Activated CD4-positive, alpha-beta T cell treated with anti-CD3 and anti-CD28 coated beads, Interleukin-2, Interleukin-6, amounts not matched to agents 100 ng/mL and 50 ng/mL, durations not matched to agents 16 hours and 8 hours (primary cell): ENCODE measurements at places on chromosomes 2 and 18.

GRCh38 chr2:178280244-178280852, 86.0 kb downstream of the OSBPL6 start:
- DNase-seq = peak; percentile 65

DNA sequence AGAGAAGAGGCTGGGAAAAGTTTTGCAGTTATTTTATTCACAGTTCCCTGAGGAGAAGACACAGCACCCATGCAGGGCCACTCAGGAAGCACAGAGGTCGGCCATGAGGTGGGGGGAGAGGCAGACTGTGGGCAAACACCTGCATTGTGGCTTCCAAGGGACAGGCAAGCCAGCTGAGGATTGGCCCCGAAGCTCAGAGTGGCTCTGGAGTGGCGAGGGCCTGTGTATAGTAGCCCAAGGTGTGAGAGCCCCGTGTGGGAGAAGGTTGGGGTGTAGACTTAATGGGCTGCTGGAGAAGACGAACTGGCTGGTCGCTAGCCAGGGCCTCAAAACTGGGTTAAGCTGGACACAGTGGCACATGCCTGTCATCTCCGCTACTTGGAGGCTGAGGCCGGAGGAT, 218.7 kb downstream of the FHOD3 start:
- DNase-seq = no peak

- no peak for DNase-seq
These were observed 2.9 kb upstream of the GGCX start for GRCh38 chr2:85564144-85564563.

DNA sequence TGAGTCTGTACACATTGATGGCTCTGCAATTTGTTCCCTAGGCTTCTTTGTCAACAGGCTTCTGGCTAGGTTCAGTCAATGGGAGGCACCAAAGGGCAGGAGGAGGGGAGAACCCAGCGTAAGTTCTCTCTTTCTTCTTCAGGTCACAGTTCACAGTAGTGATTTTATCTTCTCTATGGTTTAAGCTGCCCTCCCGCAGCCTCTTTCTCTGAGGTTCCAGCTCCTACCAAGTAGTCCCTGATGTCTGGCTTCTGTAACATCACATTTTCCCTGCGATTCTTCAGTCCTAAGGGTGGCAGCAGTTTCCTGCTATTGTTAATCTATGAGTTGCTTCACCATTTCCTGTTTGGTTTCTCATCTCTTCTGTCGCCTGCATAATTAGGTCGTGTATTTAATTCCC, 107.4 kb downstream of the CPO start:
- peak; percentile 49 for DNase-seq

DNA sequence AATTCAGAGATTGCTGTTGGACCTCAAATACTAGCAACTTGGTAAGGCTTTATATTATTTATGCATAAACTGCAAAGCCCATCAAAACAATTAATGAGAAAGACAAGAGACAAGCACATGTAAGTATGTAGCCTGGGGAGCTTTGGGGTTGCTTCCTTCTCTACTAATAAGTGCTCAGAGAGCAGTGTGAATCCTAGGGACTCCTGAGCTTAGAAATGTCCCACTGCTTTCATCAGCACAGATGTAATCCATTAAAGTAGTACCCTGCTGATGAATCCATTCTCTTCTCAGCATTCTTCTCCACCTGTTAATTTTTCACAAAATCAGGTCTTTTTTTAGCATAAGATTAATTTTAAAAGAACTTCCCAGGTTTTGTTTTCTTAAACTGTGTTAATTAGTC, 485.6 kb downstream of the PTH2R start:
- DNase-seq = no peak

DNA sequence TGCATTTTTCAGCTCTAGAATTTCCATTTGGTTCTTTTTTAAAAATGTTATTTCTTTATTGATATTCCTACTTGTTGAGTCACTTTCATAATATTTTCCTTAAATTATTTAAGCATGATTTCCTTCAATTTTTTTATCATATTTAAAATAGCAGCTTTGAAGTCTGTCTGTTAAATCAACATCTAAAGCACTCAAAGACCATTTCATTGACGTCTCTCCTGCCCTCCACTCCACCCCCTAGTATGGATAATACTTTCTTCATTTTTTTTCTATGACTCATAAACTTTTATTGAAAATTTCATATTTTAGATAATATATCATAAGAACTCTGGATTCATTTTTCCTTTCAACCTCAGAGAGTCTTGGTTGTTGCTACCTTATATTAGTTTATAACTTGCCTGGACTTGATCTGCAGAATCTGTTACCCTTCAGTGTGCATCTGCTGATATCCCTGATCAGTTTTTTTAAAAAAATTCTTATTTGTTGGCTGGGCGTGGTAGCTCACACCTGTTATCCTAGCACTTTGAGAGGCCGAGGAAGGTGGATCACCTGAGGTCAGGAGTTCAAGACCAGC, 59.0 kb upstream of the ZNF396 start:
- DNase-seq = no peak

DNA sequence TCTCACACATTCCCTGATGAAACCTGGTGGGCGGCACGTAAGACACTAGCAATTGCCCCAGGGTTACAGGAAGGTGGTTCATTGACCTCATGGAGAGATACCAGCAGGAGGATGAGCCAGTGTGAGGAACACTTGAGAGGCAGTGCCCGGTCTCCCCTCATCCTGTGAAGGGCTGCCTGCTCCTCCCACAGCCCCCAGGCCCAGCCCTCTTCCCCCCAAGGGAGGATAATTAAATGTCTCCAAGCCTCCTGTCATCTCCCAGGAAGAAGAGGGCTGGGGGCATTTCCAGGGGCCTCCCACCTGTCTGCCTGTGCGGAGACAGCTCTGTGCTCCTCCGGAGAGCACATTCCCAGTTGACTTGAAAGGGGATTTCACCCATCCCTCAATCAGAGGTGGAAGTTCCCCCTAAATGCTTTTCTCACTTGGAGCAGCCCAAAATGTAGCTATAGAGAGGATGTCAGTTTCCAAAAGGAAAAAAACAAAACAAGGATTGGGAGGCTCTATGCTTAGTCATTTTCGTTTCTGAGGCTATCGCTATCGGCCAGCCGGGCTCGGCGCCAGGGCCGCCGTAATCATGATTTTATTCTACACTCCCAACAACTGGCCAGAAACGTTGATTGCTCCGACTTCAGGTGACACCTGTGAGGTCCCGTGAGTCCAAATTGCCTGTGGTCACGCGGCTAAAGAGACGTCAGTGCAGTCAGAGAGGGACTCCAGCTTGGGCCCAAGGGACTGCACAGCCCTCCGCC, 7.1 kb downstream of the KCNF1 start:
- DNase-seq = no peak

DNA sequence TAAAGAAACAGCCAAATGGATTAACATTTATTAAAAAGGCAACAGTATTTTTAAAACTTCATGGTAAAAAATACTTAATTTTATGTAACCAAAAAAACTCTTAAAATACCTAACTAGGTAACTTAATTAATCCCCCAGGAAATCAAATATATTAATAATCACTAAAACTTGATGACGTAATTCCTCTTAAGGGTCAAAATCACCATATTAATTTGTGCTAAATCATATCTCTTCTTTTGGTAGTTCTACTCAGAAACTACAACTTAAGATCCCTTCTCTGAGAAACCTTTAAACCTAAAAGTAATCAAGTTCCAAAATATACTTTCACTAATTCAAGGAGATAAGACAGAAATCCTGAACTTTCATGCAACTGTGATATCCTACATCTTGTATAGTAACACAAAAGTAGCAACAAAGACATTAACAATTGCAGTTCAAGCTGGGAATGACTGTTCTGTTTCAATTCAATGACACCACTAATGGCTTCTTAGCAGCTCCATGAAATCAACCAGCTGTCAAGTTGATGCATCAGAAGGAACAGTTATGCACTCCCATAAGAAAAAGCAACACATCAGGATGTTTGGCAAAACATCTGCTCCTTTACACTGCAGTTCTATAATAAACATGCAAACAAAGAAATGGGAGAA, 4.0 kb downstream of the BAZ2B start:
- no peak for DNase-seq

DNA sequence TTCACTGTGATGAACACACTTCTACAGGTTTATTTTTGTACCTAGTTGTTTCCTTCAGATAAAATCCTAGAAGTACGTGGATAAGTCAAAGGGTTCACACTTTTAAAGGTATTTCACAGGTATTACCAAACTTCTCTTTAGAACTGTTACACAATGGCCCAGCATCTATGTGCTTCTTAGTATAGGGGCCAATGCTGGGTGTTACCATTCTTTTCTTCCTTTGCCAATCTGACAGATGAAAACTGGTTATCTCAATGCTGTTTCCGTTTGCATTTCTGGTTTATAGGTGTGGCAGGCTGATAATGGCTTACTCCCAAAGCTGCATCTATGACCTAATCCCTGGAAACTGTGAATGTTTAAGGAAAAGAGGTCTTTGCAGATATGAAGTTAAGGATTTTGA, 2.8 kb upstream of the TCF7L1 start:
- DNase-seq = no peak

DNA sequence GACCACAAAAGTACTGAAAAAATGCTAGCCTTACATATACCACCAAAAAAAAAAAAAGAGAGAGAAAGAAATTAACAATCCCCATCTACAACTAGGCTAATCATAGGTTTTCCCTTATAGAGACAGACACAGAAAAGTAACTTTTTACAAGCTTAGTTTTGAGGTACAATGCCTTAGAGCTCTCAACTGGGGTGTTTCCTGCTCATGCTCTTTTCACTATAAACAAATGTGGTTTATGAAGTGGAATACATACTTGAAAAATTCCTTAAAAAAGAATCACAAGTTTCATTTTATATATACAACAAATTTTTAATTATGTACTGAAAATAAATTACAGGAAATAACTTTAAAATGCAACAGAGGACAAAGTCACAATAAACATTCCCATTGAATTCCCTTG, 82.5 kb downstream of the ATL2 start:
- no peak for DNase-seq

- DNase-seq = no peak
These were observed 79.7 kb downstream of the BCL2L11 start for GRCh38 chr2:111200333-111200881.

DNA sequence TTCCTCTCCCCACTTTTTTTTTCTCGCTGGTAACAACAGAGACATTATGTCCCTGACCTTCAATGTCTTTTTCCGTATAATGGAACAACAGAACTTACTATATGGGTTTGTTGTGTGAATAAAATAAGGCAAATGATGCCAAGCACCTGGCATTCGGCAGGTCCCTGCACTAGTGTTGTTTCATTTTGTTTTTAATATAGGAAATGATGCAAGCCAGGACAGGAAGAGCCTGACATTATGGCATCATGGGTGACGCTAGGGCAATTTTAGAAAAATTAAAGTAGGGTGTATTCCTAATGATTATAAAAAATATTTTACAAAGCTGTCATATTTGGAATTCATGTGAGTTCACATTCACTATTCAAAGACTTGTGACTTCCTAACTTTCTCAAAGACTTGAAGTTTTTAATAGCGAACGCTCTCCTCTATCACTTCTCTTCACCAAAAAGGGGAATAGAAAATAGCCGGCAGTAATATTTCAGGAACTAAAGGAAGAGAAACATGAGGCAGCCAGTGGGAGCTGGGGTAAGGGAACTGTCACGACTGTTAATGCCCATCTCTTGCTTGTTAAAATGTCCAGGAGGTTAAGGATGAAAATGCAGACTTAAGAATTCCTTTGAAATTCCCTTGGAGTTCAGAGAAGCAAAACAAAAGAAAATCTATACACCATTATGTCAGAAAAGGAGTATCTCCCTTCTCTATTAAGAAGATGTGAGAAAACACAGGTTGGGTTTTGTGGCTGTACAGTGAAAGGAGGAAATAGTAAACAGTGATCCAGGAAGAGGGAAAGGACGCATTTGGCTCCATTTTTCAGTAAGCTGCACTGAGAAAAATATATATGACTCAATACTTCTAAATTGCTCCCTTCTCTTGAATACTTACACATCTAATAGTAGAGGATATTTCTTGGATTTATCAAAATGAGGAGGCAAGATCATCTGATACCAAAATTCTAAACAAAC, 60.2 kb downstream of the DPP4 start:
- DNase-seq = no peak

DNA sequence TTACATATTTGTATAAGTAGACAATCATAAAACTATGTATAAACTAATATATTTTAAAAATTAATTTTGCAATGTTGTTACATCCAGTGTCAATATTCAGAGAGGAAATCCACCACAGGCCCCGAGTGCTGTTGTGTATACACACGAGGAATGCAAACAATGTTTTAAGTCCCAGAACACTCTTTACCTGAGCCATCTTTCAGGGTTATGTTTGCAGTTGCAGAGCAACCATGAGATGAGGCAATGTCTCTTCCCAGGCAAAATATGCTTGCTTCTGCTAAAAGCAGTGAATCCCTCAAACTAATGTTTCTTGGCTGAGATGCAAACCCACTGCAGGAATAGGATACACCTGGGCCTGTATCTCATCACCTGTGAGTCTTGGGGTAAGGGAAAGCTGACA, 91.3 kb downstream of the ASXL2 start:
- no peak for DNase-seq

DNA sequence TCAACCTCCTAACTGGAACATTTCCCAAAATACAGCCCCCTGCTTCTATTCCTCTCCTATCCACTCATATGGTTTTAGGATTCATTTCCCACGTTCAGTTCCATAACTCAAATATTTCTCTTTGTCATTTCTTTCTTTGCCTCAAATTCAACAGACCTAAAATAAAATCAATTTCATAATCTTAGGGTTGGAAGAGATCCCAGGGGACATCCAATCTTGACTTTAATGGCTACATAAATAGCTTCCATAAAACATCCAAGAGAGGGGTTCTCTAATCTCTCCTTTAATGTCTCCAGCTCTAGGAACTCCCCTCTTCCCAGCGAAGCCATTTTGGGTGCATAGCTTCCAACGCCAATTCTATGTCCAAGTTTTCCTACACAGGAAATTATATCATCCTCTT, 33.8 kb downstream of the RBKS start:
- no peak for DNase-seq

- DNase-seq = no peak
These were observed 131.8 kb upstream of the TTC39C start for GRCh38 chr18:23882616-23883276.

DNA sequence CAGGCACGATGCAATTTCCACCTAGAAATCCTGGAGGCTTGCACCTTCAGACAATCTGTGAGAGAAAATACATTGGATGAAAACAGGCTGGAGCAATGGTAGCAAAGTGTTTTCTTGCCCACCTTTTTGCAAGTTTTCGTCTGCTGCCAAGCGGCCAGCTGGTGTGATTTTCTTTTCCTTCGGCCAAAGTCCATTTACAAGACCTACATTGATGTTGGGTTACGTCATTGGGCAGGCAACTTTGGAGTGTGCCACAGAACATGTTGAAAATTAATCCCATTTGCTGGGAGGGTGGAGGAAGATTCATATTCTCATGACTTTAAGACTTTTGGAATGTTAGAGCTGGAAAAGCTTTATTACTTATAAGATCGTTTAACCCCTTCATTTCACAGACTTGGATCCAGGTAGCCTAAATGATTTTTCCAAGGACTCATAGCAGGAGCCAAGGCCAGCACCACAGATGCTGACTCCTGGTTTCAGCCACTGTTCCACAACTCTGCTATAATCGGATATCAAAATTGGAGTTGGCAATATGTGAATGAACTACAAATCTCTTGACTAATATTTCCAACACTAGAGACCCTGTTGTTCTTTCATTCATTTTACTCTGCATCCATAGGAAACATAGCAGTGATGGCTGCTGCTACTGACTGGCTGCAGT, 352.1 kb downstream of the RND3 start:
- DNase-seq = no peak
